ENCODE measurements at places on chromosomes 7 and 10.

DNA sequence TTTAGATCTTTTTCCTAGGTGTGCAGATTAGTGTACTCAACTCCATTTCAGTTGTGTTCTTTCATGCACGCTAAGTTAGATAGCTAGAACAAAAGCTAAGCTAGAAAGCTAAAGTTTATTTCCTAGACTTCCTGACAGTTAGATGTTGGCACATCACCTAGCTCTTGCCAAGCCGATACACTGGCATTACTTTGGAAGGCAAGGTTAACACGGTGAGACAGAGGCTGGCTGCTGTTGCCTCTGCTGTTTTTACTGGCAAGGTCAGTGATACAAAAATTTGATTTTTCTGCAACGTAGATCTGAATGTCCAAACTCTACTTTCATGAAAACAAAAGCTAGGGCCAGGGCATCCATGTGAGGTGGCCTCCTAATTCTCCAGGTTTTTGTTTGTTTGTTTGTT, 203.4 kb downstream of the IMMP2L start:
- no peak for DNase-seq

- DNase-seq, result no peak
Observed at GRCh38 chr7:14604606-14605005, 297.9 kb downstream of the DGKB start.

DNA sequence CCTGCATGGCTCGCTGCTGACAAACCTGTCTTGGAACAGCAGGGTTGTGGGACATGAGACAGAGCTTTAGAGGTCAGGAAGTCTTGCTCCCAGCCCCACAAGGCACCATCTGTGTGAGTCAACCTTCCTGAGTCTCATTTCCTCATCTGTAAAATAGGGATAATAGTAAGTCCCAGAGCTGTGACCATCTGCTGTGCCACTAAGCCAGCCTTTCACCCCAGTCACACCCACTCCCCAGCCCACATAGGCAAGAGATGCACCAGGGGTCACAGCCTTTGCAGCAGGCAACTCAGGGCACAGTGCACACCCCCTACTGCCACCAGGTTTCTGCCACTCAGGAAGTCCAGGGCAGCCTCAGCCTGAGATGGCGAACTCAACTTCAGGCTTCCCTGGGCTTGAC, 29.4 kb upstream of the CDH23 start:
- DNase-seq, result no peak

- DNase-seq, result no peak
Observed at GRCh38 chr10:44385026-44385695, at the start of gene CXCL12. Gene CXCL12, minus strand, starts transcription at chr10:44385097. Its CDS starts 92 bp downstream, at chr10:44385005.

GRCh38 chr7:36130236-36130945, 22.7 kb upstream of the EEPD1 start:
- DNase-seq, result no peak

DNA sequence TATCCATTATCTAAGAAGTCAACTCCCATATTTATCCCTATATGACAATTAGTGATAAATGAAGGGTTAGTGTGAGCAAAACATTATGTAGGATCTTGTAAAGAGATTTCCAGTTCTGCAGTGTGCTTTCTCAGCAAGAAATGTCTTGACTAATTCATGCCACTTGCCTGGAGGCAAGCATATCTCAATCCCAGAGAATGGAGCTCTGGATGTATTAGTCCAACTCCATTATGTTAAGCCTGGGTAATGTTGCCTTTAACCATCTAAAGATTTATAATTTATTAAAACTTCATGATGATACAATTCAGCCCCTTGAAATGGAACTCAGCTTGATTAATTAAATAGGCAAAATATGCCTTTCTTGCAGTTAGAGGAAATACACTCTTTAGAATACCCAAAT, 1079.9 kb upstream of the LRRTM3 start:
- no peak for DNase-seq

- no peak for DNase-seq
Observed at GRCh38 chr7:2169923-2170575, 62.7 kb downstream of the MAD1L1 start.

DNA sequence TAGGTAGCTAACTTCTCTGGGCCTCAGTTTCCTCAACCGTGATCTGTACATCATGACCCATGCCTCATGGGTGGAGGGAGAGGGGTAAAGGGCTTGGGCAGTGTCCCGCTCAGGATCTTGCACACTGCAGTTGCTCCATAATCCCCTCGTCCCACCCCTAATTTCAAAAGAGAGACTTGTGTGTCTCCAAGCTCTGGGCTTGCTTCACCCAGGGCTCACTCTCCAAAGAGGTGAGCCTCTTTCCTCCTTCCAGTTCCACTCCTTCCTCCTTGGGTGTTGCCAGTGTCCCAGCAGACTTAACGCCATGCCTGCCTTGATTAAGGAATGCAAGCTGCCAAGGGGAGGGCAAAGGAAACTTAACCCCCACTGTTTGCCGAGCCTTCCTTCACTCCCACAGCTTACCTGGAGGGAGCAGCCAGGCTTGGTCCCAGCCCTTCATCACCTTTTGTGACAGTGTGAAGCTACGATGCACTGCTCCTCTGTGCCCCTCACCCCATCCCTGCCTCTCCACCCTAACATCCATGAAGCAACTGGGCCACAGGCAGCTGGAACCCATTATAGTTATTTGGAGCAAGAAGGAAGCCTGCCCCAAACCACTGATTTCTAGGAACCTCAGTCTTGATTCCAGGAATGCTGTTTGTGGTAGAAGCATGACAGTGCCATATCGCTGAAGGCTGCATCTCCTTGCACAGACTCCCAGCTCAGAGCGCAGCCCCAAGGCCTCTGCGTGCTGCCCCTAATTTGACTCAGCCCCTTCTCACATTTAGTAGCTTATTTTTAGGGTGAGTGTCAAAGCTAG, 363.3 kb downstream of the TNS3 start:
- DNase-seq, result no peak

- no peak for DNase-seq
Observed at GRCh38 chr10:132631338-132631735, 93.8 kb downstream of the INPP5A start.

DNA sequence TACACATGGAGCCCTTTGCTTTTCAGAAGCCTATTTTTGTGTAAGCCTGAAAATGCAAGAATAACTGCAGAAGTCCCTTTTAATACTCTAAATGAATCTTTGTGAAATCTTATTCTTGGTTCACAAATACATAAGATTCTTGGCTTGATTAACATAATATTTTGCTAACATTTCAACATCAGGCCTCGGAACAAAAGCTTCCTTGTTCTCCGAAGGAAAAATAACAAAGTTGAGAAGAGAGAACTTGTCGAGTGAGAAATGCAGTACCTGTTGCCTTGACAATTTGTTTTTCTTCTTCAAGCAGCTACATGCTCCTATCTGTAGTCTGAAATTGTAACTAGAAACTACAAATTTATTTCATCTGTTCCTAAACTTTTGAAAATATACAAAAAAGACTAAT, 8.5 kb downstream of the NT5C2 start:
- no peak for DNase-seq

DNA sequence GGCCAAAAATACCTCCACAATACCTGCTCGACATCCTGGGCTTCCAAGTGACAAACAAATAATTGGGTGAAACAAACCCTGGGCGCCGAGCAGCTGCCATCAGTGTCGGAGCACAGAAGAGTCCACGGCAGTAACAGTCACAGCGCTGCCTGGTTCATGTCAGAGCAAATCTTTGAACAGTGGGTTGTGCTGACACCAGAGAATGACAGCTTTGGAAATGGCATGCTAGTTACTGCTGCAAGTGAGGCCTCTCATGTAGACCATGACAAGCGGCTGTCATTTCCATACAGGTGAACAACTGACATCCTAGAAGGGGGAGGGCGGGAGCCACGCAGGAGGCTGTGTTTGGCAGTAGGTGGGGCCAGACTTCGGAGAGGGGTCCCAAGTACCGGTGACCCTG, 420.5 kb upstream of the GALNT17 start:
- DNase-seq, result no peak

- no peak for DNase-seq
Observed at GRCh38 chr10:3131098-3131497, 41.5 kb downstream of the PITRM1 start.

DNA sequence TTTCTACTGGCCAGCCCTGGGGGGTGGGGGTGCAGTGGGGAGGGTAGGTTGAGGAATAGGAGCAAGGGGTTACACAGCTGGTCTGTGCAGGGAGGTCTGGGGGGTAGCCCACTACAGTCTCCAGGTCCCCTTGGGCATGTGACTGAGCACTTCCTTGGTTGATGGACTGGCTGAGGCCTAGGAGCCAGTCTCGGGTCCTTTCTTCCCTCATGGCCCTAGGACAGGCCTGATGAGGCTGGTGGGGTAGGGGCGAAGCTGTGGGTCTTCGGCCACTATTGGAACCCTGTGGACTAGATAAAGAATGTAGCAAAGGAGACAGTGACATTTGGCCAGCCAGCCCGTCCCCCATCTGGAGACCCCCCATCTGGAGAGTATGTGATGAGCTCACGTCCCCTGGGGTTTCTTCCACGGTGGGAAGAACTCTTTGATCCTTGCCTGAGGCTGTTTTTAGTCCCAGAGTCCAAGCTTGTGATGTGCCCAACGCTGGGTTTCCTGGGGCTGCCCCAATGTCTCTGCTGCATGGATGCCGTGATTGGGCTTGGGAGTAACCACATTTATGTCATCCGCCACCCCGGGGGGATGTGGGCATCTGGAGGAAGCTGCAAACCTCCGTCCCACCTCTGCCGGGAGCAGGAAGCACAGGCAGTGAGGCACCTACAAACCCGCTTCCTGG, 20.7 kb downstream of the FAM241B start:
- no peak for DNase-seq

- DNase-seq, result no peak
Observed at GRCh38 chr7:66556549-66557213, 72.0 kb upstream of the KCTD7 start.

DNA sequence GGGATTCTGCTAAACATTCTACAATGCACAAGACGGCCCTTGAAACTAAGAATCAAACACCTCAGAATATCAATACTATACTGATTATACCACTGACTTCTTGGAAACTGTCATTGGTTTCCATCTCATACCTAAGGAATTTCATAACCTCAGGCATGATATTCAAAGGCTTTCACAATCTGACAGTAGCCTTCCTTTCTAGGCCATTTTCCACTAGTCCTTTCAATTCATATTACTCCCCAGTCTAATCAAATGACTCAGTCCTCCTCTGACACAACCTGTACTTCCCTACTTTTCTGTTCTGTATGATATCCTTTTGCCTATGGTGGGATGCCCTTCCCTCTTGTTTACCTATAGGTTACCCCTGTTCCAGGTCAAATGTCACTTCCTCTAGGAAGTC, 48.3 kb downstream of the CSTF2T start:
- no peak for DNase-seq

- no peak for DNase-seq
Observed at GRCh38 chr10:45278860-45279498, 36.4 kb downstream of the OR13A1 start.

All from activated naive CD4-positive, alpha-beta T cell (primary cell).